ENCODE measurements at places on chromosomes 11 and 22. TPM values are rescaled to one million over a fixed set of nuclear protein-coding genes. Genes with fewer than 3 reads are reported as not detected.

Gene IGSF22
- not detected for total RNA-seq

Gene E2F8
- 4.7 TPM for total RNA-seq

Gene RAB36
- 2.7 TPM for total RNA-seq

Gene EHF
- total RNA-seq: 388 TPM

Gene SPDYC
- not detected for total RNA-seq

- no peak overlapping the region for H3K4me3 ChIP-seq
- H3K4me1 ChIP-seq: no peaks in the 10 kb centered on the region
- no peaks in the 10 kb centered on the region for H3K27me3 ChIP-seq
- no peak overlapping the region for H3K27ac ChIP-seq
- DNase-seq: no peak
These were observed 190.0 kb downstream of the GRIA4 start for GRCh38 chr11:105799728-105800462.

Gene CCDC81
- total RNA-seq: 0.66 TPM

Gene MRGPRE
- total RNA-seq: not detected

Gene SPON1
- total RNA-seq: 1.6 TPM

- DNase-seq: no peak
- H3K4me3 ChIP-seq: no peak overlapping the region
- H3K27me3 ChIP-seq: no peaks in the 10 kb centered on the region
- H3K27ac ChIP-seq: no peak overlapping the region
- H3K4me1 ChIP-seq: peaks cover 24% of the 10 kb centered on the region
These were observed 7.3 kb downstream of the SLC15A3 start for GRCh38 chr11:60944490-60945294.

Gene GLB1L3
- total RNA-seq: not detected

DNA sequence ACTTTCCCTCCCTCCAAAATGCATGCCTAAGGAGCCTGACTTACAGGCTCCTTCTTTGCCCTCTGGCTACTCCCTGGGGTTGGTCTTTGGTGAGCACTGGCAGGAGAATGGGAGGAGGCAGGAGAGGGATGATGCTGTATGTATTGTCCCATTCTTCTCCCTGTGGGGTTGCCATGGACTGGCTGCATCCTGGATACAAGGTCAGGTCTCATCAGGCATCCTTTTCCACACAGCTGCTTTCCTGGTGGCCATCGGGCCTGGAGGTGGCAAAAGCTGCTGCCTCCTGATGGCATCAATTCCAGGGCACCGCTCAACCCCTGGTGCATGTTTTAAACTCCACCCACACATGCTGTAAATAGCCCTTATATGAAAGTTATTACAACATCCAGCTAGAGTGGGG is 257.2 kb downstream of the ETS1 start:
- no peak overlapping the region for H3K4me3 ChIP-seq
- no peak for DNase-seq
- H3K27ac ChIP-seq: no peak overlapping the region
- no peaks in the 10 kb centered on the region for H3K4me1 ChIP-seq

Gene C11orf16
- total RNA-seq: not detected

DNA sequence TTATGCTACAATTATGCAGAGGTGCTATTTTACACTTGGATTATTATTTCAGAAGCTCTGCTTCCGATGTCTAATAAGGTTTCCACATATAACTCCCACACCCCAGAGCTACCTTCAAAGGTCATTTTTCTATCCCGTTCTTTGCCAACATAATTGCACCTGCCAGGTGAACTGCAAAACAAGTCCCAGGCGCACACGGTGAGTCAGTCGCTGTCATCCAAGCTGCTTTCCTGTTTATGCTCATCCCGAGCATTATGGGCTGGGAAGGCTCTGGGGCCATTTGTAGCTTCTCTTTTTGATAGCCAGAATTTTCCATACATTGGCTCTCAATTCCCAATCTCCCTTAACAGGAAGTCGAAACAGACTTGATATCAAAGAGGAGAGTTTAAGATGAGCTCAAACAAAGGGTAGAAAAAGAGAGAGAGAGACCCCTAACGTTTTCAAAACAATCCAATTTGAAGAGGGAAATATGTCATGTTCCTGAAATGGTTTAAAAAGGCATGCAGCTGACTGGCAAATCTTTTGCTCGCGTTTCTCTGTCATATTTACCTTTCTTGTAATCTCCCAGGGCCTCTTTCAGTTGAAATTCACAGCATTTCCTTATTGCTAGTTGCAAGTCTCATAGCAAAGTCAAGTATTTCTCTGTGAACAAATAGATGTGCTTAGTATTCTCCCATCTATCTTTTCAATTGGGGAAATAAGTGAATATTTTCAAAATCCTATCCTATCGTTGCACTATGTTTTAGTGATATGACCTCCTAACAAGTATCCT is 815.9 kb downstream of the KCNA4 start:
- no peak for DNase-seq
- H3K36me3 ChIP-seq: no peaks in the 10 kb centered on the region
- no peak overlapping the region for H3K4me3 ChIP-seq
- no peak overlapping the region for H3K27ac ChIP-seq
- H3K4me1 ChIP-seq: no peaks in the 10 kb centered on the region

Gene DNAJC24
- total RNA-seq: 12.5 TPM

DNA sequence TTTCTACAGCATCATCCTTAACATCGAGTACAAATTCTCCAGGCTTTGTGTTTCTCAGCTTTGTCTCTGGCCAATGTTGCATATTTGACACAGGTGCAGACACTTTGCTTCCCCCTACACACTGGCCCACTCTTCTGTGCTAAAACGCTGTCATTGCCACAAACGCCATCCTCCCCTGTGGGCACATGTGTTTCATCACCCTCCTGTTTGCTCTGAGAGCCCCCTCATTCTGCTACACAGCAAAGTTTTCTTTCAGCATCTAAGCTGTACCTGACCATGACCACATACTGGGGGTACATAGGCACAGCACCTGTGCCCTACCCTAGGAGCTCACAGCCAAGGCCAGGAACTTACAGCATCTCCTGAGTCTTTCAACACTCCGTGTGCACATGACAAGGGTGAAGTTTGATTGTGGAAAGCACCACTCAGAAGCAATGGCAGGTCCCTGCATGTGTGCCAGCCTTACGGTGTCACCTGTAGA is 7.9 kb upstream of the IGLL5 start:
- no peaks in the 10 kb centered on the region for H3K36me3 ChIP-seq
- no peak overlapping the region for H3K27ac ChIP-seq
- DNase-seq: no peak
- no peak overlapping the region for H3K4me3 ChIP-seq
- no peaks in the 10 kb centered on the region for H3K27me3 ChIP-seq
- H3K4me1 ChIP-seq: no peaks in the 10 kb centered on the region

DNA sequence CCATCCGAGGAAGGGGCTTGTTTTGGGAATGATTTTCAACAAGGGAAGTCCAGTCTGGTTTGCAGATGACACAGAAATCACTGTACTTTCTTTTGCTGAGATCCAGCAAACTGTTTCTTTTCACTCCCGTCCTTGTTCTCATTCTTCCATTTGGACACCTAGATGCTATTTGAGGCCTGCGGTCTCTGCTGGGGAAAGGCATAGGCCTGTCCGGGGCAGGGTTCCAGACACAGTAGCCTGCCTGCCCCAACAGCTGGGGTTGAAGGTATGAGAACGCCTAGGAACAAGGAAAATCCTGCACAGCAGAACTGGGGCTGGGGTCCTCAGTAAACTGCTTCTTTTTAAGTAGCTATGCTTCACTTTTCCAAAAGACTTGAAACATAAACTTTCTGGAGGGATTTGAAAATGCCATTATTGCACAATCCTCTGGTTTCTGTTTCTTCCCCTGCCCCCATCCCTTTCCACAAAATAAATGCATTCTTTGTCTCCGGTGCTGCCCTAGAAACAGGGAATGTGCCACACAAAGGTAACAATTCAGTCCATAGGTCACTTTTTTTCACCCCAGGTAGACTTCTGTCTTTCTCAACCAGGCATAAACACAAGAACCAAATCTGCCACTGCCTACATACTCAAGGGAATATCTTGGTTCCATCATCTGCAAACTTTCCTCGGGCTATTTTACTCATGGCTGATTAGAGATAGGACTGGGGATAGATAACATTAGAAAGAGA is 174.8 kb upstream of the MTMR2 start:
- peak overlapping the region; percentile 50 for H3K27ac ChIP-seq
- no peaks in the 10 kb centered on the region for H3K27me3 ChIP-seq
- H3K4me1 ChIP-seq: no peaks in the 10 kb centered on the region
- no peak for DNase-seq
- no peak overlapping the region for H3K4me3 ChIP-seq

GRCh38 chr11:1660111-1660867 is 30.7 kb downstream of the KRTAP5-5 start:
- DNase-seq: no peak
- no peak overlapping the region for H3K27ac ChIP-seq
- H3K27me3 ChIP-seq: no peaks in the 10 kb centered on the region
- no peaks in the 10 kb centered on the region for H3K4me1 ChIP-seq

DNA sequence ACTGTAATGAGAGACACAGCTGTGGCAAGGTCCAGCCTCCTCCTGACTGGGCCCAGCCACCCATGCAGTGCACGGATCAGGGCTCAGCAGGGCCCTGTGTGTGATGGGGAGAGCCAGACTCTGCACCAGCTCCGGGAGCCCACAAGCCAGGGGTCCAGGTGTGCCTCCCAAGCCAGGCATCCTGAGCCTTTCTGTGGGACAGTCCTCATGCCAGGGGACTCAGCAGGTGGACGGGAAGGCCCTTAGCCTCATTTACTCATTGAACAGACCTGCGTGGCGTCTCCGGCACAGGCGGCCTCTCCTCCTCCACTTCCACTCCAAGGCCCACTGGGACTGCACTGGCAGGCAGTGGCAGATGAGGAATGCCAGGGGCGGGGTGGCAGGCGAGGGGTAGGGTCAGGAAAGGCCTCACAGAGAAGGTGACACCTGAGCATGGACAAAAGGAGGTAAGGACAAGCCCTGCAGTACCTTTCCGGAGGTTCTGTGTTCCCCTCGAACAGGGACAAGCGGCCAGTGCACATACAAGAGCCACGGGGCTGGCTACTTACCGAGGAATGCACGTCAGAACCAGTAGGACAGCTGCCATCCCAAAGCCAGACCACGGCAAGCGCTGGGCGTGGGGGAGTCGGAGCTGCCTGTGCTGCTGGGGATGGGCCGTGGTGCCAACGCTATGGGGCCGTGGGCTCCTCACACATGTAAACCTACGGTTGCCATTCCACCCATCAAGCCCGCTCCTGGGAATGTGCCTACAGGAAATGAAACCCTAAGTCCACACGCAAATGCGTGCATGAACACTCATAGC is 52.7 kb downstream of the IGF2 start:
- H3K27ac ChIP-seq: no peak overlapping the region
- DNase-seq: no peak
- no peaks in the 10 kb centered on the region for H3K36me3 ChIP-seq
- H3K4me1 ChIP-seq: no peaks in the 10 kb centered on the region
- H3K4me3 ChIP-seq: no peak overlapping the region

DNA sequence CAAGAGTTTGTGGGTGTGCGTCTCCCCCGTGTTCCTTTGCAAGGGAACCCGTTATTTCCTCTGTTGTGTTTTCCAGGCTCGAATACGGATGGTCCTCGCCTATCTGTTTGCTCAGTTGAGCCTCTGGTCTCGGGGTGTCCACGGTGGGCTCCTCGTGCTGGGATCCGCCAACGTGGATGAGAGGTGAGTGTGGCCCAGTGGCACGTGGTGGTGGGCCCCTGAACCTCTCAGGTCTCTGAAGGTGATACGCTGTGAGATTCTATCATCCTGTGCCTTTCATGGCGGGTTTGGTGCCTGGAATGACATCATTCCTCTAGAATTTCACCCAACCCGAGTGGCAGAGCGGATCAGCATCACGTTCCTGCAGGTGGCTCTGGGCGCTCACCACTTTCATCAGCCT is 32.5 kb downstream of the NADSYN1 start:
- H3K36me3 ChIP-seq: peaks cover 32% of the 10 kb centered on the region
- H3K4me1 ChIP-seq: peaks cover 33% of the 10 kb centered on the region
- no peaks in the 10 kb centered on the region for H3K27me3 ChIP-seq

Gene FAM180B
- total RNA-seq: not detected

DNA sequence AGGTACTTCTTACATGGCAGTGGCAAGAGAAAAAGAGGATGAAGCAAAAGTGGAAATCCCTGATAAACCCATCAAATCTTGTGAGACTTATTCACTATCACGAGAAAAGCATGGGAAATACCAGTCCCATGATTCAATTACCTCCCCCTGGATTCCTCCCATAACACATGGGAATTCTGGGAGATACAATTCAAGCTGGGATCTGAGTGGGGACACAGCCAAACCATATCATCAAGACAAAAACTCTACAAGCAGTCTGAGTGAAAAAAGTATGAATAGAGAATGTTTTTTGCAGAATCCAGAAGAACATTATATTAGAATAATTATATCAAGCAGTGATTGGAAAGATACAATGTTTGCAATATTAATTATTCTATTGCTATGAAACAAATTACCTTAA is 893.7 kb downstream of the FAM181B start:
- no peak for DNase-seq
- no peak overlapping the region for H3K27ac ChIP-seq

GRCh38 chr22:38860283-38861169 is 11.5 kb downstream of the CBX6 start:
- peaks cover 5% of the 10 kb centered on the region for H3K27me3 ChIP-seq
- peaks cover 44% of the 10 kb centered on the region for H3K4me1 ChIP-seq
- peaks cover 2% of the 10 kb centered on the region for H3K36me3 ChIP-seq
- H3K27ac ChIP-seq: no peak overlapping the region
- H3K4me3 ChIP-seq: no peak overlapping the region
- no peak for DNase-seq

All from esophagus squamous epithelium (tissue), 5 donors.